ENCODE measurements at places on chromosomes 7 and 10.

DNA sequence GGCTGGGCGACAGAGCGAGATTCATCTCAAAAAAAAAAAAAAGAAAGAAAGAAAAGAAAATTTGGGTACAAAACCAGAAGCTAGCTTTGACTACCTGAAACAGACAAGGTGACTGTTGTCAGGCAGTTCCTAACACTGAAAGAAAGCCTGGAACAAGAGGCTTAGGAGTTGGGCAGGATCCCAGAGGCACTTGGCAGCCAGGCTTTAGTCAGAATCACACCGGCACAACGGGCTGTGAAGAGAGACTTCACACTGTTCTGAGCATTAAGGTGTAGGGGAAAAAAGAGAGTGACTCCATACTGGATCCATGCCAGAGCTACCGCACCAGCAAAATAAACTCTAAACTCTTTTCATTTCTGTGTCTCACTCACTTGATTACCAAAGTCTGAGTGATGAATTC lies 130.8 kb downstream of the ZNF467 start:
- no peak for DNase-seq

DNA sequence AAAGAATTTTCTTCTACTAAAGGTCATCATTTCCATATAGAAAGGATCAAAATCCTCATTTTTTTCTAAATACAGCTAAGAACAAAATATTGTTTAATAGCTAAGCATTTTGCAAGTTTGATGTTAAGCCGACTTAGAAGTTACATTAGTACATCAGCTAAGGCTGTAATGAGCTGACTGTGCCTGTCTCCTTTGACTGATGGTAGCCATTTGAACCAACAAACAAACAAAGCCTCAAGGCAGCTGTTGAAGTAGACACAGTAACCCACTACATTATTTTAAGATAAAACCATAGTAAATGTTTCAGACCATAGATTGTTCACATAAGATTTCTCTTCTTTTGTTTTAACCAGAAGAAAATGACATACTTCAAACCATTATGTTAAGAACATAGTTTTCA lies 210.9 kb upstream of the VSTM2A start:
- DNase-seq = no peak

DNA sequence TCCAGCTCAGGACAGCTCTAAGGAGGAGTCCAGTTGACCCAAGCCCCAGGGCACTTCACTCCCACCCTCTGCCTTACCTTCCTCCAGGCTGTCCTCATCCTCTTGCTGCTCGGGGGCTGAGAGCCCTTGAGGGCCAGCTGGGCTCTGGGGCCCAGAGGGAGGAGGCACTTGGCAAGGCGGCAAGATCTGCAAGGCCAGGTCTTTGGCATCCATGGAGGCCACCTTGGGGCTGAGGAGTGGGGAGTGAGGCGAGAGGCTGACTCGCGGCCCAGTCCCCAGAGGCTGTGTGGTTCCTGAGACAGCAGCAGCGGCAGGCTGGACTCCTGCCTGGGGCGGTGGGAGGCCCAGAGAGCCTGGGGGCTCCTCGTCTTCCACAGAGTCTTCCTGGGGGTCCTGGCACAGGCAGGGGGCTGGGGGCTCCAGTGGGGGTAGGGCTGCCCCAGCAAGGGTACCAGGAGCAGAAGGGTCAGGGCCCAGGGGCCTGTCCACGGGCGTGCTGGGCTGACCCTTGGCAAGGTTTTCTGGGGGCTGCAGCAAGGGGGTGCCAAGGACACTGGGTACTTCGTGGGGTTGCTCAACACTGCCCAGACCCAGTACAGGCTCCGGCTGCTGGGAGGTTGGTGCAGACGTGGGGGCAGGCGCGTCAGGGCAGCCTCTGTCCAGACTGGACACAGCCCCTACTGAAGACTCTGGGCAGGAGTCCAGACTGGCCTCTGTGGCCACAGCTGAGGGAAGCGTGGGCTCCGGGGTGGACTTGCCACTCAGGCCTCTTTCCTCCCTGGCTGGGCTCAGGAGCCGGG lies 6.5 kb downstream of the NACAD start:
- no peak for DNase-seq

DNA sequence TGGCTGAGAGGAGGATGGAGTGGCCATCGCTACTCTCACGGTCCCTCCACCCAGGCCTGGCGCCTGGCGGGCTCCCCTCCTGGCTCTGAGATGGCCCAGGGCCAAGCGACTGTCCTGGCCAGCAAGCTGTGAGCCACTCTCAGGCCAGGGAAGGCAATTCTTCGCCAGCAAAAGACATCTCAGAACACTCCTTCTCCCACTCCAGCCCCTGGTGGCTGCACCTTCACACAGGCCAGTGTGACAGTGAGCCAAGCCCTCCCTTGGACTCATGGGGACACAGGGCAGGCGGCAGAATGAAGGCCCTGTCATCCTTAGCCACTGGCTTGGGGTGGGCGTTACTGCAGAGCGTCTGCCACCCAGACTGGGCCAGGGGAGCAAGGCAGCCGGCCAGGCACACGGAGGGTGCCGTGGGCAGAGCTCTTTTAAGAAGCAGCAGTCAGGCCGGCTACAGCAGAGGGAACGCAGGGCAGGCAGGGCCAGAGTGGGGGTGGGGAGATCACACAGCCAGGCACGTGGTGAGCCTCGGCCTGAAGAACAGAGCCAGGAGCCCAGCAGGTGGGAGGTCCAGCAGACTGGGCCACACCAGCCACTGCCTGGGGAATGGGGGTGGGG lies 14.4 kb downstream of the STK32C start:
- no peak for DNase-seq

- no peak for DNase-seq
These were observed 17.6 kb downstream of the SUN3 start for GRCh38 chr7:48011323-48011722.

GRCh38 chr7:158917818-158918217 lies 61.5 kb downstream of the DYNC2I1 start:
- no peak for DNase-seq

DNA sequence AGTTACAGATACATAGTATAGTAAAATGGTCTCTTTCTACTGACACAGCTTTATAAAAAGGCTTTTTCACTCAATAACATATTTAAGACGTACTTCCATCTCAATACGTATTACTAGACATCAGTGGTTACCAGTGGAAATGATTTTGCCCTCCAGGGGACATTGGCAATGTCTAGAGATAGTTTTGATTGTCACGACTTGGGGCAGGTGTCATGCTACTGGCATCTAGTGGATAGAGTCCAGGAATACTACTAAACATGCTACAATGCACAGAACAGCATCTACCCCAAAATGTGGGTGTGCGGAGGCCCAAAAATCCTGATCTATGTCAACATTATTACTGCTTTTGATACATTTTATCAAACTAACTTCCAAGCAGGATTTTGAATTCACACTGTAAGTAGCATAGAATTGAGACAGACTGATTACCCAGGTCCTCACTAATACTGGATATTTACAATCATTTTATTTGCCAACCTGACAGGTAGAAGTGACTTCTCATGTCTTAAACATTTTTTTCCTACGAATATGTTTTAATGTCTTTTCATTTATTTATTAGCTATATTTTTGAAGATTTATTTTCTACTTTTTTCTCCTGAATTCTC lies 53.8 kb downstream of the HGF start:
- DNase-seq = no peak

DNA sequence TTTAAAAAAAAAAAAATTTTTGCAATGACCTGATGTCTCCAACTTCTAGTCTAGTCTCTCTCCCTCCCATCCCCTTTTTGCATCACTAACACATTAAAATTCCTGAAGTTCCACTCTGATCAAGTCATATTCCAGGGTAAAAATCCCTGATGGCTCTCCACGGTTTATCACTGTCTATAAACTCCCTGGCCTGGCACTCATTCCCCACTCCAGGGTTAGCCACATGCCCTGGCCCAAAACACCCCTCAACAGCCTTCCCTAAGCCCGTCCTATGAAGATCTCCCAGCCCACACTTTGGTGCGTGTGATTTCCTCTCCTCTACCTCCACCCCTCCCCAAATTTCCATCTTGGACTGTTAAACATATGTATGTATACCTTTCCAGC lies 125.4 kb downstream of the JAZF1 start:
- no peak for DNase-seq

Measured in activated CD4-positive, CD25-positive, alpha-beta regulatory T cell treated with anti-CD3 and anti-CD28 coated beads, Interleukin-2, amount 50 U/mL, for 72 hours (primary cell).